ENCODE measurements at places on chromosomes 12 and 14.

DNA sequence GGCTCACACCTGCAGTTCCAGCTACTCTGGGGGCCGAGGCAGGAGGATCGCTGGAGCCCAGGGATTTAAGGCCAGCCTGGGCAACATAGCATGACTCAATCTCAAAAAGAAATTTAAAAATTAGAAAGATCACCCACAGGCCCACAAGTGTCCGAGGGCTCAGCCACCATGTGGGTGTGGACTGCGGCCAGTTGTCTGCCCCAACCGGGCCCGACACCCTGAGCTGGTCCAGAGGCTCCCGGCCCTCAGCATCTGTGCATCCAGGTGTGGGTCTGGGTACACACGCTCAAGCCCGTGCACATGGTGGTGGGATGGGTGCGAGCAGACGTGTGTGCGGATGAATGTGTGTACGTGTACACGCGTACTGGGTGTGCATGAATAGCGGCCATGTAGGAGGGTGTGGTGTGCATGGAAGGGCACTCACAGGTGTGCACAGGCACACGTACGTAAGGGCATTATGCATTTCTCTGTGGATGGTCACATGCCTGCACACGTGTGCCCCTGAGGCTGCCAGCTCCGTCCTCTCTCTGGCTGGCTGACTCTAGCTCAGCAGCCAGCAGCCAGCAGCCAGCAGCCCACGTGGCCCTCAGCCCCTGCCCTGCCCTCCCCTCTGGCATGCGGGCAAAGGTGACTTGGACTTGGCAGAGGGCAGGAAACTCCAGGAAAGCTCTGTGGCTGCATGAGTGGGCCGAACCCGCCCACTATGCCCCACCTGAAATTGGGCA lies 23.3 kb upstream of the NUDT14 start:
- DNase-seq = no peak

GRCh38 chr12:63228853-63229252 lies 77.9 kb upstream of the AVPR1A start:
- DNase-seq = no peak

DNA sequence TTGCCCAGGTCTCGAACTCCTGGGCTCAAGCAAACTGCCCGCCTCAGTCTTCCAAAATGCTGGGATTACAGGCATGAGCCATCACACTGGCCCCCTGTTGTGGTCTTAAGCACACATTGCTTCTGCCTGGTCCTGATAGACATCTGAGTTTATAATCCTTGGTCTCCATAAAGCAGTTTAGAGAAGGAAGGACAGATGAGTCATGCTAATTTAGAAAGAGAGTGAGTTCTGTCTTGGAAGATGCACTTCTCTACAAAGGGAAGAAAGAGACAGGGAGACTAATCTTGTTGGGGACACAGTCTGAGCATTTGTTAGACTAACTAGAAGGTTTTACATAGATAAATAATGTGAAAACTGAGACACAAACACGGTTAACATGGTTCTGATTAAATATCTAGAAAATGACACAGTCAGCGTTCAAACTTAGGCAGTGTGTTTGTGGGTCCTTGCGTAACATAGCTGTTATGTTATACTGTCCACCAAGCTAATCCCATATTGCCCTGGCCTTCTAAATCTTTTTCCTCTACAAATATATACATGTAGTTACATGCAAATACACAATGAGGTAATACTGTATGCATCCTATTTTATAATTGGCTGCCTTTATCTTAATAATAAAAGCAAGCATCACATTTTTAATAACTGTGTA lies 31.0 kb downstream of the SAMD4A start:
- DNase-seq = no peak

GRCh38 chr14:32826404-32827082 lies 112.1 kb upstream of the NPAS3 start:
- no peak for DNase-seq

- no peak for DNase-seq
These were observed 182.0 kb downstream of the DAD1 start for GRCh38 chr14:22407033-22407432.

DNA sequence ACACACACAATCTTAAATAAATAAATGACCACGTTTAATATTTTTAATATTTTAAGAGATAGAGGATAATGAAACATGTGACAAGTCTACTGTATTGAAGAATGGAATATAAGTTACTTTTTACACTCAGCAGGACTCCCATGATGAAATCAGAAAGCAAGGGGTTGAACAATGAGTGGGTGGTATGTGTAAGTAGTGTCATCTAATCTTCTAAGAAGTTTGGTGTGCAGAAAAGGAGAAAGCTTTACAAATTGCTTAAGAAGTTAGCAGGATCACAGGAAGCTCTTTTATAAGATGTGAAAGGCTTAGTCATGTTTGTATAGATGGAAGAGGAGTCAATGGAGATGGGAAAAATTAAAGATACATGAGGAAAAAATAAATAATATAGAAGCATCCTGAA lies 47.8 kb downstream of the SLC15A5 start:
- DNase-seq = no peak

DNA sequence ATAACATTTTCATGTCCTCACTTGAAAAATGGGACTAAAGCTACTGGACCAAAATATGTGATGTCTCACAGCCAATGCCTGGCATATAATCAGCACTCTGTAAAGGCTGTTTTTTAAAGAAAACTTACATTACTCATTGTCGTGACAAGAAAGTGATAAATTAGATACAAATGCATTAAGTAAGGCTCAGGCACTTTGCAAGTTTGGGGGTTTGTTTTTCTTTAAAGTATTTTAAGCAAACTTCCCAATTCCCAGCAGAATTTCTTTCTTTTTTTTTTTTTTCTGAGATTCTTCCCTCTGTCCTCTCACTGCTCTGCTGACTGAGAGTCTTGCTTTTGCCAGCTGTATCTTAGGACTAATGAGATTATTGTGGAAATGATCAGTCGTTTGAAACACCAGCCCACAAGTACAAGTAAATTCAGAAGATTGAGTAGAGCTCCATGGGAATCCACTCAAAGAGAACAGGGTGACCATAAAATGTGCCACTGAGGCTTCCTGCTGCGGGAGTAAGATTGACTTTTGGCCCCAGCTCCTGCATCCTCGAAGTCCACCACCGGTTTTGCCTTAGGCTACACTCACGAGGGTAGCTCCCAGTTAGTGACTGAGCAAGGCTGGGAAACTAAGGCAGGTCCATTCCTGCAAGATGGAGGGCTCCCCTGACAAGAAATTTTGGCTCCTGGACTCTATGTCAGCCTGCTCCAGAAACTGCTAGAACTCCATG lies 82.8 kb downstream of the TMTC1 start:
- DNase-seq = no peak

DNA sequence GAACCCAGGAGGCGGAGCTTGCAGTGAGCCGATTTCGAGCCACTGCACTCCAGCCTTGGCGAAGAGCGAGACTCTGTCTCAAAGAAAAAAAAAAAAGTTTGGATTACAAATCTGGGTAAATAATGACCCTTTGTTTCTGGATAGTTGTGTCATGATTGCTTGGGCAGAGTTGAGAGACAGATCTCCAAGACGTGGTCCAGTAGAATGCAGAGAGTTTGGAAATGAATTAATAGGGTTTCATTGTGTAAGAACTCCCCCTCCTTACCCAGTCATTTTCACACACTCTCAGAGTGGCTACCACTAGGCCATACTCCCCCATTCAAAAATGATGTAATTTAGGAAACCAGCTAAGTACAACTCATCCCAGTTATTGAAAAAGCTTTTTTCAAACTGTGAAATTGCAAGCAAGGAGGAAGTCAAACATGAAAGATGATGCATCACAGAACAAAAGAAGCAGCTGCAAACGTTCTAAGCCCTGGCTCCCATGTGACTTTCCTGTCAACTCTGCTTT lies 1331.9 kb downstream of the AACS start:
- DNase-seq = no peak

- no peak for DNase-seq
These were observed 9.5 kb downstream of the CLIP1 start for GRCh38 chr12:122412851-122413433.

DNA sequence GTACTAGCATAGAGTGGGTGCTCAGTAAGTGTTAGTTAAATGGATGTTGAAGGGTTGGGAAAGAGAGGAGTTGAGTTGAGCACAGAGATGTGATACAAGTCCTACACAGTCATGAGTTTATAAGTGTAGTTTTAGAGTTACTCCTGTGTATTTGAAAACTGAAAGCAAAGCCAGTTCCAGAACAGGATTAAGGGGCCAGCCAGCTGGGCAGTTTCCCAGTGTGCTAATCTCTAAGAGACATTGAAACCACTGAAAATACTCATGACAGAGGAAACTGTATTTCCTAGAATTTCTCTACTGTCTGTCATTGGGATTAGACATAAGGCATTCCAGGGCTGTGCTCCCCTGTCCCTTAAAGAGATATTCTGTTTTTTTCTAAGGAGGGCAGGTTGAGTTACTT lies 101.0 kb downstream of the DERA start:
- no peak for DNase-seq

GRCh38 chr14:90663680-90664079 lies 152.6 kb downstream of the TTC7B start:
- DNase-seq = no peak

DNA sequence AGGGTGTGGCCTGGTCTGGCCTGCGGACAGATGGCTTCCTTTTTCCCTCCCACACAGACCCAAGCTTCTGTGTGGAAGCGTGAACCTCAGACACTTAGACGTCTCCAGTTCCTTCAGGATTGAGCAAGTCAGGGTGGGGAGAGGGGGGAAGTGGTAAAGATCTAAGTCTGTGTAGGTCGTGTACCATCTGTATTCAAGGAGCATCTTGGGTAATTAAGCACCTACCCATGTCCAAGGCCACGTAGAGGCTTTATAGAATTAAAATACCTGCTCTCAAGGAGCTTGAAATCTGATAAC lies 1.7 kb downstream of the AVIL start:
- no peak for DNase-seq

GRCh38 chr12:68959143-68959858 lies 26.3 kb upstream of the CPM start:
- no peak for DNase-seq

DNA sequence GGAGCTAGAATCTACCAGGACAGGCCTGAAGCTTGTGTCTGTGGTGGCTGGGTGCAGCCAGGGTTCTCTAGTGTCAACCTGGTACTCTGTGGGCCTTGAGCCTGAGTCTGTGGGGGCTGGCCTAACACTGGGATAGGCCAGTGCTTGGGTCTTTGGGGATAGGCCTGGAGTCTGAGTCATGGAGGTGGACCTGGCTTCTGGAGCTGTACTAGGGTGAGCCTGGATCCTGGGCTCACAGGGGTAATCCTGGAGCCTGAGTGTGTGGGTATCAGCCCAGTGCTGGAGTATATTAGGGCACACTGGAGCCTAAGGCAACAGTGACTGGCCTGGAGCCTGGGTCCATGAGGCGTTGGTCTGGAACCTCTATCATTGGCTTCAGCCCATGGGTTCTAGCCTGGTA lies 182.5 kb upstream of the NPAS3 start:
- no peak for DNase-seq

- no peak for DNase-seq
These were observed 53.7 kb upstream of the GNPNAT1 start for GRCh38 chr14:52845081-52845480.
